Karpas-422 (cell line): ENCODE measurements at places on chromosomes 11 and 22.

DNA sequence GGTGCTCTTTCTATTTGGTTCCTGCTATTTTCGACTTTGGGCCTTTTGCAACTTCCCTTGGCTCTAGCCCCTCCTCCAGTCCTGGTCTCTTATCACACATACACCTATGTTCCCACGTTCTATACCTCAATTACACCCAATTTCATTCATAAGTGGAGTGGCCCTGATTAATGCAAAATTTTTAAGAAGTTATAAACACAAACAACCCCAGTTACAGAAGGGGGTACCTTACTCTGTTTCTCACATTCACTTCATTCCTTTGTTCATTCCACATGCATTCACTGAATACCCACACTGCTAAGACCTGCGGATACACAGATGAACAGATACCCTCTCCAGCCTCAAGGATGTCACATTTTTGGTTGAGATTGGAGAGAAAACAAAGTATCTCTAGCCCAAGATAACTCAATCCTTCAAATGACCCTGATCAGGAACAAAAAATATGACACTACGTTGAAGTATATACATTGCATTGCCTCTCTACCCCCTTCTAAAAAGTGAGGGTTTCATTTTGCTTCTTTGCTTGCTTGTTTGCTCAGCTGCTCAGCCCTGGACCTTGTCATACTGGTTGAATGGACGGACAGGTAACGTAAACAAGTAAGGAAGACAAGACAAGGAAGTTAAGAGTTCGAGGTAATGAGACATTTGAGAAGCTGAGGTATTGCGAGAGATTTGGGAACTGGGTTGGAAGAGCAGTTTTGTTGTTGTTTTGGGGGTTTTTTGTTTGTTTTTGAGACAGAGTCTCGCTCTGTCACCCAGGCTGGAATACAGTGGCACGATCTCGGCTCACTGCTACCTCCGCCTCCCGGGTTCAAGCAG, 3.6 kb upstream of the VPS37C start:
- DNase-seq, result no peak

DNA sequence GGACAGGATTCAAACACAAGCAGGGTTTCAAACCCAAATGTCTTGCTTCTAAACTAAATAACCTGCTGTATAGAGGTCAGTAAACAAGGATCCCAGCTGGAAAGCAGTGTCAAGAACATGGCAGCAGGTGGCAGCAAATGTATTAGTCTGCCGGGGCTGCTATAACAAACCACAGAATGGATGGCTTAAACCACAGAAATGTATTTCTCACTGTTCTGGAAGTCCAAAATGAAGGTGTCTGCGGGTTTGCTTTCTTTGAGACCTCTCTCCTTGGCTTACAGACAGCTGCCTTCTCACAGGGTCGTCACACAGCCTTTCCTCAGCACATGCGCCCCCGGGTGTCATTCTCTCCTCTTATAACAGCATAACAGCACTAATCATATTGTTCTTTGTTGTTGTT, 65.1 kb upstream of the LRRC55 start:
- DNase-seq, result peak; percentile 75

DNA sequence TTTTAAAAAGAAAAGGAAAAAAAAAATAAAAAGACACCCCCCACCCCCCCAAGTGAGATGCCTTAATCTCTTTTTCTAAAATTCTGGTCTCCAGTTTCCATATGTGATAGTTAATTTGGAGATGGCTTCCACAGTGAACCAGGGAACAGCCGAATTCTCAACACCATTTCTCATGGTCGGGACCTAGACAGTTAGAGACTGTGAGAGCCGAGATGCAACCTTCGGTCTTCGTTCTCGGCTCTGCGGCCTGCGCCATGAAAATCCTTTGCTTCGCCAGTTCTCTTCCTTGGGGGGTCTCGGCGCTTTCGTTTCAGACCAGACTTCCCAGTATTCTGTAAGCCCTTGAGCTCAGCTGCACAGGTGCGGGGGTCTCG, 723 bp downstream of the CACNG2 start:
- no peak for DNase-seq

GRCh38 chr11:102966011-102966410, 10.5 kb upstream of the MMP13 start:
- no peak for DNase-seq

GRCh38 chr11:114478001-114478410, 38.7 kb downstream of the REXO2 start:
- no peak for DNase-seq

DNA sequence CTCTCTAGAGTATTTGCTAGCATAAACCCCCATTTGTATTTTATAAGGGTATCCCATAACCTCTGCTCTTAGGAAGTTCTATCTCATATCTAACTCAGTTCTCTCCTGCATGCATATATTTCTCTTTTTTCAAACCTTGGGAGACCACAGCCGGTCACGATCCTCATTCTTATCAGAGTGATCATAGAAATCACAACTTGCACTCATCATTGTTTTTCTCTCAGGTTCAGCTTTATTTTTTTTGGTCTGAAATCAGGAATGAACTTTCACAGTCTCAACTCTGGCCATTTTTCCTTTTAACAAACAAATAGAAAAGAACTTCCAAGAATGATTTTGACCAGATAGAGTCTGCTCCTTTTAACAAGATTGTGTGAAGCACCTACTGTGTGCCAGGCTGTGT, 98.6 kb upstream of the BLID start:
- no peak for DNase-seq

DNA sequence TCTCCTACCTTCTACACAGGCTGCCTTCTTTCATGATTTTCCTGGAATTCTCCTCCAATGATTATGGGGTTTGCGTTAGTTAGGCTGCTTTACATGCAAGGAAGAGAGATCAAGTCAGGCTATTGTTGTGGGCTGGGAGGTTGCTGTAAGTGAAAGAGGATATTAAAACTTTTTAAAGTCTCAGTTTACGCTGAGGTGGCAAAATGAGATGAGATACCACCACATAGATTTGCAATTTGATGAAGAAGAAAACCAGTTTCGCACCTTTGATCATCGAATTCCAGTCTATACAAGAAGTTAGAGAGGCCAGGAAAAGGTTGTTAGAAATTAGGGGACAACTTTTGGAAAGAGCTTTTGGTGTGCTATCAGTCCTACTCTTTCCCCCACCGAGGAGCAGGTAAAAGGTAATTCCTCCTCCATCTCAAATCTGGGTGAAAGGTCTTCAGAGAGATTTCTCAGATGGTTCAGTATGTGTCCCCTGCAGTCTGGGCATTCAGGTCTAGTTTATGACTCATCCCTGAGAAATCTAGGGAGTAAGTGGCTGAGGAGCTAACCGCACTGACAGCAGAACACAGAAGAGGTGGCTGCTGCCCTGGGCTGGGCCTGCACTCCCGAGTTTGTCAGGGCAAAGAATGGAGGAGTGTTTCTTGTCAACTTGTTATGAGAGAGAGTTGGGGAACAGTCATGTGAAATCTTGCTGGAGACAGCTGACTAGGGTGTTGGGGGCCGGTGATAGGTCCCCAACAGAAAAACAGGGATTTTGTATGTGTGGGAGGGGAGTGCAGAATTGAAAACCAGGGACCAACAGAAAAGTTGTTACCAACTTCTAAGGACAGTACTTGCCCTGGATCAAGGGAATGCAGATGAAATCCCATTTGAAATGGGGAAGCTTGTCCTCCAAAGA, 34.7 kb downstream of the CCDC83 start:
- no peak for DNase-seq

- DNase-seq, result no peak
Observed at GRCh38 chr22:42873356-42873755, 16.3 kb upstream of the ARFGAP3 start.

DNA sequence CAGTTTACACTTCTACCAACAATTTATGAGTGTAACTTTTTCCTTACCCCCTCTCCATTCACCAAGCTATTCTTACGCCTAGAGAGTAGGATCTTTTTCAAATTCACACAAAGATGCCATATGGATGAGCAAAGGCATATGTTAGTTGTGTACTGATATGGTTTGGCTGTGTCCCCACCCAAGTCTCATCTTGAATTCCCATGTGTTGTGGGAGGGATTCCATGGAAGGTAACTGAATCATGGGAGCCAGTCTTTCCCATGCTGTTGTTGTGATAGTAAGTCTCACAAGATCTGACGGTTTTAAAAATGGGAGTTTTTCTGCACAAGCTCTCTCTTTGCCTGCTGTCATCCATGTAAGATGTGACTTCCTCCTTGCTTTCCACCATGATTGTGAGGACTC, 40.3 kb downstream of the TTC28 start:
- DNase-seq, result no peak

DNA sequence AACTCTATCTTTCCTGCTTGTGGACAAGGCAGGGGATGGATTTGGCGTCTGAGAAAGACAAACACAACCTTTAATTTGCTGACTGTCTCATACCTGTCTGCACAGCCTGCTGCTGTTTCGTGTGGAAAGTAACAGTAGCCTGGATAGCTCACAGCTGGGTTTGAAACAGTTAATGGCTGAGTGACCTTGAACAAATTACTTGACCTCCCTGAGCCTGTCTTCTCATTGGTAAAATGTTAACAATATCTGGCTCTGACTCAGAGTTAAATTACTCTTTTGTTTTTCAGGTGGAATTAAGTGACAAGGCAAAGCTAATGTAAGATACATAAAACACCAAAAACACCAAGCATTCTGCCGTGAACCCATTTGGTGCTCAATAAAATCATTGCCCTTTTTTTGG, 41.1 kb upstream of the ADA2 start:
- no peak for DNase-seq

GRCh38 chr11:14789879-14790484, 102.0 kb downstream of the CYP2R1 start:
- peak; percentile 54 for DNase-seq

GRCh38 chr11:72750556-72751115, 1.6 kb downstream of the ARAP1 start:
- peak; percentile 82 for DNase-seq

- no peak for DNase-seq
Observed at GRCh38 chr11:124863137-124863825, 2.0 kb upstream of the ROBO3 start.

- DNase-seq, result no peak
Observed at GRCh38 chr11:96168623-96169022, 174.4 kb downstream of the MAML2 start.

DNA sequence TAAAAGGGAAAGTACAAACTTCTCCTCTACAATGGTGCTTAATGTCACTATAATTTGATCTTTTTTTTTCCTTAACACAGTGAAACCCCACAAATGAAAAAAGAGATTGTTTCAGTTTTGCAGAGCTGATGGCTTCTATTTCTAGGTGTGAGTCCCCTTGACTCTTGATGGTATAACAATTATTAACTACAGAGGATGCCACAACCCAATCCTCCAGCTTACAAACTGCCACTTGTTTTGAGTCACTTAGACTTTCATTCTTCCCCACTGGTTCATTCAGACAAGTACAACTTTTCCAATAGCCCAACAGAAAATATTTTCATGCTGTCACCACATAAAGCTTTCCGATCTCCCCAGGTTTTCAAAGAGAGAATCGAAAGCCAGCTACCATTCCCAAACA, 812.2 kb downstream of the LRRC4C start:
- no peak for DNase-seq

- no peak for DNase-seq
Observed at GRCh38 chr11:10646681-10647355, 46.7 kb downstream of the IRAG1 start.

DNA sequence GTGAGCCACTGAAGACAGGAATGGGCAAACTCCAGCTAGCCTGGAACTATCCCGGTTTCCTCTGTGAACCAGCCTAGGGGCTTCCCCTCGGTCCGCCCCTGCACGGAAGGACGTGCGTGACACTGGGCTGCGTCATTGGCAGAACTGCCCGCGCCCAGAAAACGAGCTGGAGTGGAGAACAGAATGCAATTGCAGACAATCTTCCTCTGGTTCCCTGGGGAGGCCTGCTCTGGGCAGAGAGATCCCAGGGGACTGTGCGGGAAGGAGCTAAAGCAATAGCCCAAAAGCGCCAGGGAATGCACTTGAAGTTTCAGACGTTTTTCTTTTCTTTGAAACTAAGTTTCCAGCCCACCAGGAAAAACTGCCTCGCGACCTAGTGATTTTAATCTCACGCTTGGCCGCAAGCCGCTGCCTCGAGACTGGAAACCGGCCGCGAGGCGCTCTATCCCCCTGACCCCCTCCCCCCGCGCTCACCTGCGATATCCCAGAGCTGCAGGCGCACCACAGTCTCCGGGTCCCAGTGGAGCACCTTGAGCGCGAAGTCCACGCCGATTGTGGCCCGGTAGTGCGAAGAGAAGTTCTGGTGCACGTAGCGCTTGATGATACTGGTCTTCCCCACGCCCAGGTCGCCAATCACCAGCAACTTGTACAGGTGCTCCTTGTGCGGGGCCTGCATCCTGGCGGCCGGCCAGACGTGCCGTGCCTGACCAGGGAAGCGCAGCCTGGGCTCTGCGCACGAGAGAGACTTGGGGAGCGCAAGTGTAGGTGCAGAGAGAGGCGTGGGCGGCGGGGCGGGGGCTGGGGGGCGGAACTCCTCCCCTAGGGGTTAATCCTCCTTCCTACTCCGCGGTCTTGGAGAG, at the start of gene RAB38:
Gene RAB38 (minus strand): TSS at position 735 of the 860 bp plus-strand sequence. CDS start 59 bp downstream, at position 676.
- no peak for DNase-seq

DNA sequence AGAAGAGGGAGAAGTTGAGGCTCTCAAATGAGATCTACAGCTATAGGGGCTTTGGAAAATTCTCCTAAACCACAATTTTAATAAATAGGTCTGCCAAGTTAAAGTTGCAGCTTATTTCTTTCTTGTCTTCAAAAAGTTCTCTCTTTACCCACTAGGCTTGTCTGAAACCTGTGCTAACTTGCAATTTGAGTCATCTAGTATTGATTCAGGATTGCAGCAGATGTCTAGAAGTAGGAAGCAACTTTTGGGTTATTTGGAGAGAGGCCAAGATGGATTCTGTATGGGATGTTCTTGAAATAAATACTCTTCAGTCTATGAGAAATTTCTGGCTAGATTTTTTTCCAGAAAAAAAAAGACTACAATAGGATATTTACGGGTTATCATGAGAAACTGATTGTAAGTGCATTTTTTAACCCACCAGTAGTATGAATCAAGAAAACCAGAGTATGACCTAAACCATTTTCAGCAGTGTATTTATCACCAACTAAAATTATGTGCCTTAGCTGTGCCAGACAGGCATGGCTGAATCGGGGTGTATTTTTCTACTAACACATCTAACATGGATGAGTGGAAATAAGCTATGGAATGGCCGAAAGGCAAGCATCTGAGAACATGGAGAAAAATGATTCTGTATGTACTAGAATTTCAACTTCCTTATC, 4.9 kb upstream of the RAB38 start:
- DNase-seq, result no peak

GRCh38 chr11:64858467-64859263, 14.2 kb upstream of the CDC42BPG start:
- no peak for DNase-seq

GRCh38 chr11:67366961-67367760, 6.2 kb downstream of the CLCF1 start:
- DNase-seq, result no peak

DNA sequence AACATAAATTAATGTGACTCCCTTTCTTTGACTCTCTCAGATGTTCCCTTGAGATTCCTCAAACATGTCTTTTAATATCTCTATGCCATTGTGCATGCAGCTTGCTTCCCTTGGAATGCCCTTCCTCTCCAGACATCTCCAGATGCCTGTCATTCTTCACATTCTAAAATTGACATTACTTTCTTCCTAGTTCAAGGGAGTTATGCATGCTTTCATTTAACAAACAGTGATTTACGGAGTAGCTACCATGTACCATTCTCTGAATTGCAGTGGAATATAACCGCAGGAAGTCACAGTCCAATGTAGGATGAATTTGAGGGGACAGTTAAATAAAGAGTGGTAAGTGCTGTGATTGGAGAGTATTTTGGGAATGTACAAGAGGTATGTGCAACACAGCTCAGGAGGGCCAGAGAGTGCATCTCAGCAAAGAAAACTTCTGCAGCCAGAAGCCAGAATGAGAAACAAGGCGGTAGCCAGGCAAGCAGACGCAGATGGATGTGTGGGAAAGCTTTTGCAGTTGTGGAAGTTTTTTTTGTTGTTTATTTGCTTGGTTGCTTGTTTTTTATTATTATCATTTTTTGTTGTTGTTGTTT, 18.7 kb downstream of the MMP10 start:
- DNase-seq, result no peak
